ENCODE measurements at places on chromosomes 6 and 20.

- no peak for DNase-seq
These were observed 155.6 kb upstream of the TBX18 start for GRCh38 chr6:84920021-84920420.

GRCh38 chr6:39566456-39566855 lies 158.8 kb downstream of the KIF6 start:
- DNase-seq = no peak

- no peak for DNase-seq
These were observed 214.2 kb downstream of the CDH26 start for GRCh38 chr20:60172346-60172984.

GRCh38 chr6:154907291-154907690 lies 87.8 kb upstream of the TIAM2 start:
- DNase-seq = no peak

DNA sequence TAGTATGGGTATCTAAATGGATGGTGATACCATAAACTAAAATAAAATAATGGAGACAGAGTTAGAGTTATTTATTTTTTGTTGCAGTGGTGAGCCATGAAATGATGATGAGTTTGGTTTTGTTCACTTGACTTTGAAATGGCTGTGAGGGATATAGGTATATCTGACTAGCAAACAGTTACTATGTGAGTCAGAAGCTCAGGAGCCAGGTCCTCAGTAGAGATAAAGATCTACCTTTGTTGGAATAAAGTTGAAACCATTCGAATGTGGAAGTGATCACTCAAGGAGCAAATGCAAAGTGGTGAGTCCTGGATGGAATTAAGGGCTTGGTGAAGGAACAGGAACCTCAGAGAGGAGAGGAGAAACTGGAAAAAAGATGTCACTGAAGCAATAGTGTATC lies 86.0 kb upstream of the TPD52L1 start:
- DNase-seq = no peak

- peak; percentile 70 for DNase-seq
These were observed 717 bp downstream of the CSNK2A1 start for GRCh38 chr20:542777-543368.

DNA sequence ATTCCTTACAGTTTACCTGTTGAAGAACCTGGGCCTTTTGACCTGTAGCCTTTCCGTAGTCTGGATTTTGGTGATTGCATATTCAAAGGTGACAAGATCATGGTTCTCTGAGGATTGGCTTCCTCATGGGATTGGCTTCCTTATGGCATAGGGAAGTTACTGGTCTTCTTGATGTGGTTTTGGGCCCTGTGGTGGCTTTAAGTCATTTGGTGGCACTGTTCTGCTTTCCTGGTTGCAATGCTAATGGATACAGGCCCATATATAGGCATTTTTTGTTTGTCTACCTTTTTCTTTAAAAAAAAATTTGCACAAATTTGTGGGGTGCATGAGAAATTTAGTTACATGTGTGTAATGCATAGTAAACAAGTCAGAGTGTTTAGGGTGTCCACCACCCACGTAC lies 185.7 kb downstream of the CDKAL1 start:
- DNase-seq = no peak

DNA sequence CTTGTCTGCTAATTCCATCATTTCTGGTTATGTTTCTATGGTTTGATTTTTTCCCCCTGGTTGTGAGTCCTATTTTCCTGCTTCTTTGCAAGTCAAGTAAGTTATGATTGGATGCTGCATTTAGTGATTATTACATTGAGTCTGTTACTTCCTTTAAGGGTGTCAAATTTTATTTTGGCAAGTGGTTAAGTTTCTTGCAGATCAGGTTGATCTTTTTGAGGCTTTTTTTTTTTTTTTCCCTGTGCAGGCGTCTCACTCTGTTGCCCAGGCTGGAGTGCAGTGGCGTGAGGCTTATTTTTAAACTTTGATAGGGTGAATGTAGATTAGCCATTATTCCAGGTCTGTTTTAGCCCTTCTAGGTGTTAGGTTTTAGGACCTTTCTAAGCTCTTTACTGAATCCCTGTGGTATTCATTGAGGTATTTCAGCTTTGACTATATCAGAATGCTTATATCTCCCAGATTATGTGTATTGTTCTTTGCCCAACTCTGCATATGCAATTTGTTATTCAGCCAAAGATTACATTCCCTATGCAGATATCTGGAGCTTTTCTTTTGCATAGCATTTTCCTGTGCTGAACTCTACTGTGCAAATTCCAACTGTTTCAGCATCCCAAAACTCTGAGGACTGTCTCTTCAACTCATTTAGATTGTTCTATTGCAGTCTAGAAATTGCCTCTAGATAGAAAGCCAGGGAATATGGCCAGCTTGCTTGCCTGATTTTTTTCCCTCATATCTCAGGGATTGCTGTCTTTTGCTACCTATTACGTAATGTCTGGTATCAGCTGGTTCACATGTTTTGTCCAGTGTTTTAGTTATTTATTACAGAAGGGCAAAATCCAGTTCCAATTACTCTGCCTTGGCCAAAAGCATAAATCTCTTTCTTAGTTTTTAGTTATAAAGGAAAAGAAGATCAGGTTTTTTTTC lies 113.3 kb downstream of the AFG1L start:
- DNase-seq = no peak

DNA sequence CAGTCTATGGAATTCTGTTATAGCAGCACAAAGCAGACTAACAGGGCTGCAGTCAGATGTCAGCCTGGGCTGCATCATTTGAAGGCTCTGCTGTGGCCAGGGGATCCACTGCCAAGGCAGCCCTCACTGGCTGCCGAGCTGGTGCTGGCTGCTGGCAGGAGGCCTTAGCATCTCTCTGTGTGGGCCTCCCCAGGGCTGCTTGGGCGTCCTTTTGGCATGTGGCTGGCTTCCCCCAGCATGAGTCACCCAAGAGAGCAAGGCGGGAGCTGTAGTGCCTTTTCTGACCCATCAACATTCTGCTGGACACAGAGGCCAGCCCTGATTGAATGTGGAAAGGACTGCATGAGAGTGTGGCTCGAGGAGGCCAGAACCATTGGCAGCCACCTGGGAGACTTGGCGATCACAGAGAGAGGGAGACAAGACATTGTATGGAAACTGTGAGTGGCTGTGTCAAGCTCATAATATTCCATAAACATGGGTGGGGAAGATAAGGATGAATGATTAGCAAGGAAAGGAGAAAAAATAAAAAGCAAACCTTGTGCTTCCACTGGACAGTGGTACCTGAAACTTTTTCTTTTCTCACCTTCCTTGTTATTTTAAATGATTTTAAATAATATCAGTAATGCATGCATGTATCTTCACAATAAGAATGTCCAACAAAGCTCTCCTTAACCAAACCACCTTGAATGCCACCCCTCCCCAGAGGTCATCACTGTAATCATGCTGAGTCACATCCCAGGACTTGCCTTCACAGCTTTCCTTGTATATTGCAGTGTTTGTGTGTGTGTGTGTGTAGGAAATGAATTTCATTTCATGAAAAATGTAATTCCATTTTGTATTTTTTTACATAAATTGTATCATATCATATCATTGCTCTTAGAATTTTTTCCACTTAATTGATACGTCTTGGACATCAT lies 55.0 kb upstream of the VSX1 start:
- DNase-seq = no peak
